ENCODE measurements at places on chromosomes 3 and 15. TPM values are rescaled to one million over a fixed set of nuclear protein-coding genes. Genes with fewer than 3 reads are reported as not detected.

Gene HGD
- under 0.01 TPM for total RNA-seq

Gene SST
- total RNA-seq, result not detected

Gene CPA3
- 2.1 TPM for total RNA-seq

Gene POLQ
- 1.5 TPM for total RNA-seq

Gene SLC6A6
- 76.6 TPM for total RNA-seq

Gene SLC22A14
- total RNA-seq, result 0.29 TPM
